Skeletal muscle cell (primary cell): ENCODE measurements at places on chromosomes 2 and 18.

GRCh38 chr2:145587922-145588321 lies 1068.0 kb upstream of the ZEB2 start:
- DNase-seq, result no peak

- no peak for DNase-seq
Measured at GRCh38 chr18:39660141-39660540, 2094.5 kb upstream of the CELF4 start.

GRCh38 chr18:37403788-37404187 lies 161.8 kb downstream of the CELF4 start:
- no peak for DNase-seq

GRCh38 chr2:63124218-63124617 lies 73.6 kb downstream of the OTX1 start:
- DNase-seq, result no peak

DNA sequence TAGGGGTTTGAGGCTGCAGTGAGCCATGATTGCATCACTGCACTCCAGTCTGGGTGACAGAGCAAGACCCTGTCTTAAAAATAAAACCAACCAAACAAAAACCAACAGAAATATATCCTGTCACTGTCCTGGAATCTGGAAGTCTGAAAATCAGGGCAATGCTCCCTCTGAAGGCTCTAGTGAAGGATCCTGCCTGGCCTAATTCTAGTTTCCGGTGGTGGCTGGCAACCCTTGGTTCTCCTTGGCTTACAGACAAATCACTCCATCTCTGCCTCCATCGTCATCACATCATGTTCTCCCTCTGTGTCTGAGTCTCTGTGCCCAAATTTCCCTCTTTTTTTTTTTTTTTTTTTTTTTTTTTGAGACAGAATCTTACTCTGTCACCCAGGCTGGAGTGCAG lies 15.9 kb upstream of the VPS4B start:
- no peak for DNase-seq

GRCh38 chr18:44961288-44961995 lies 280.8 kb downstream of the SETBP1 start:
- no peak for DNase-seq

DNA sequence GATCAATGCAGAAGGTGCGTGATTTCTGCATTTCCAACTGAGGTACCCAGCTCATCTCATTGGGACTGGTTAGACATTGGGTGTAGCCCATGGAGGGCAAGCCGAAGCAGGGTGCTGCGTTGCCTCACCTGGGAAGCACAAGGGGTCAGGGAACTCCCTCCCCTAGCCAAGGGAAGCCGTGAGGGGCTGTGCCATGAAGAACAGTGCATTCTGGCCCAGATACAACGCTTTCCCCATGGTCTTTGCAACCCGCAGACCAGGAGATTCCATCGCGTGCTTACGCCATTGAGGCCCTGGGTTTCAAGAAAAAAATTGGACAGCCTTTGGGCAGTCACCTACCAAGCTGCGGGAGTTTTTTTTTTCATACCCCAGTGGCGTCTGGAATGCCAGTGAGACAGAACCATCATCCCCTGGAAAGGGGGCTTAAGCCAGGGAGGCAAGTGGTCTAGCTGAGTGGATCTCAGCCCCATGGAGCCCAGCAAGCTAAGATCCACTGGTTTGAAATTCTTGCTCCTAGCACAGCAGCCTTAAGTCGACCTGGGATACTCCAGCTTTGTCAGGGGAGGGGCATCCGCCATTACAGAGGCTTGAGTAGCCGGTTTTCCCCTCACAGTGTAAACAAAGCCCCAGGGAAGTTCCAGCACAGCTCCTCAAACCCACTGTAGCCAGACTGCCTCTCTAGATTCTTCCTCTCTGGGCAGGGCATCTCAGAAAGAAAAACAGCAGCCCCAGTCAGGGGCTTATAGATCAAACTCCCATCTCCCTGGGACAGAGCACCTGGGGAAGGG lies 21.7 kb downstream of the TFPI start:
- DNase-seq, result no peak

DNA sequence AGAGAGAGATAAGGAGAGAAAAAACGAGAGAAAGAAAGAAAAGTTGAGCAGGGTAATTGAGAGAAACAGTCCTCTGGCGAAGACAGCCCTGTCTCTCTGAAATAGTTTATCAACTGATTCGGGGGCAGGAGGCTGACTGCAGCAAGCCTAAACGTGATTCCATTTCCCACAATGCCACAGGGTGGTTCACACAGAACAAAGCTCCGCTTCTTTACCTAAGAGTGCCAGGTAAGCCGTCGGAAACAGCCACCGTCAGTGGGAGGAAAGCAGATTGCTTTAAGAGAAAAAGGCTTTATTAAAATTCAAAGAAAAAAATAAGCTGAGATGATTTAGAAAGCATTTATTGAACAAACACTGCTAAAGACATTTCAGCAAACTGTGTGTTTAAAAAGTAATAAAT lies 271.4 kb upstream of the POU3F3 start:
- no peak for DNase-seq

DNA sequence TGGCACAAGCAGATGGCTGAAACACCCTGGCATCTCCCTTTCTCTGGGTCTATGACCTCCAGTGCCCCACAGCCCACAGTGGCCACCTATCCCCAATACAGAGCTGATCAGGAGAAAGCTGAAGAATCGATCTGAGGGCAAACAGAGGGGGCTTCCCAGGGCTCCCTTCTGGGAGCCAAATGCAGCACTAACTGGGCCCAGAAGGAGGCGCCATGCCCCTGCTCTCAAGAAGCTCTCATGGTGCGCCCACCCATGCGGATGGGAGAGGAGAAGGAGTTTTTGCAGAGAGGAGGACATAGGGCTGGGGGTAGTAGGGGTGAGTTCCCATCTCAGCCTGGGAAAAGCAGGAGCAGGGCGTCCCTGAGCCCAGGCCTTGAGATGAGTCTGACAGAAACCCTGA lies 787.3 kb upstream of the RAB6C start:
- DNase-seq, result no peak

DNA sequence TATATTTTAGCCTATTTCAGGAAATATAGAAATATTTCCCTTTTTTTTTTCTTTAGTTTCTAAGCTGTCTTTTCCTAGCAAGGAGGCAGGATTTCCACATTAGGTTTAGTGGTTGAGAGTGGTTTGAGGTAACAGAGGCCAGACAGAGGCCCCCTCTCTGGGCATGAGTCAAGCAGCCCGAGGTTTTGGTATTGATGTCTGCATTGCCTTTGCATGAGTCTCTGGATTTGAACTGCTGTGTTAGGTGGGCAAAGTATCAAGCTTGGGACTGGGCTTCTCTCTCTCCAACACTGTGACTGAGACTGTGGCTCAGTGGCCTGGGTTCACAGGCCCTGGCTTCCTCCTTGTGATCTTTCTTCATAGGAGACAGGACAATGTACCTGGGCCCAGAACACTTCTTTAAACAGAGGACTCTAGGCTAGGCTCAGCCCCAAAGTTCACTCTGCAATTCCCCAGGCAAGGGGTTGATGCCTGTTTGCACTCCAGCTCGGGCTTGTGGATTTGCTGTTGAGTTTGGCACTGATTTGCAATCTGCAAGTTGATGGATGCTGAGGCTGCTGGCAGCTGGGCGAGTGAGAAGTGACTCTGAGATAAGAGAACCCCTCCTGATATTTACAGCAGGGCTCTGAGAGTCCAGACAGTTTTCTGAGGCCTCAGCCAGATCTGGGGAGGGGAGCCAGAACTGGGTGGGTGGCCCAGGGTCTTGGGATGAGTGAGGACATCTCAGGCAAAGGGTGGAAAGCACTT lies 271.2 kb downstream of the EN1 start:
- DNase-seq, result peak; percentile 41

DNA sequence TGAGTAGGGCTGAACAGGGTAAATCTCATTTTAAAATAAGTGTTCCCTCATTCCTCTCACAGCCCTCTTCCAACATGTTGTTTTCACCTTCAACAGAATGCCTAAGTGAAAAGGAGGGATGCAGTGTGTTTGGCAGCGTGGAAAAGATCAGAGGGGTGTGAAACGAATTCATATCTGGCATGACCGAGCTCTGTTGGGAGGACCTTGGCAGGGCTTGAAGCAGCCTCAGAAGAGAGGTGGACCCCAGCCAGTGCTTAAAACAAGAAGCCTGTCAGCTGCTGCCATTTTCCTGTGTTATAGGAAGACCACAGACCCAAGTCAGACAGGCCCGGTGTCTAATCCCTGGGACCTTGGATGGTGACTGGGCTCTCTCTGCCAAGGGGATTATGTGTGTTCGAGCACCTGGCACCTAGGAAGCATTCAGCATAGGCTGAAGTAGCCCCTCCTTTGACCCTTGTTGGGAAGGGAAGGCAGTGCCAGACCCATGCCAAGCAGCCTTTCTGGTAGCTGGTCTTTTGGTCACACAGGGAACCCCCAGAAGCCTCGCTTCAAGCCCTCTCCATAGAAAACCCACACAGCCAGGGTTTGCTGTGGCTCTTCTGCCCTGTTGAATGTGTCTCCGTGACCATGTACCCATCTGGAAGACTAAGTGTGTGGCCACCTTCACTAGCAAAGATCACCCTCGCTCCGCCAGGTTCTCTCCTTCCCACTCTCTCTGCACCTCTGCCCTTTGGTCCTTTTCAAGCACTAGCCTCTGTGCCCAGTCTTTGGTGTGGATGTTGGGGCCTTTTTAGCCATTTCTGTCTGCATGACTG lies 87.5 kb upstream of the ST3GAL5 start:
- DNase-seq, result no peak
